Hepatocyte (in vitro differentiated cells): ENCODE measurements at places on chromosomes 2 and 18. TPM values are rescaled to one million over a fixed set of nuclear protein-coding genes. Genes with fewer than 3 reads are reported as not detected.
A peak's percentile ranks its signal among the peaks of the same experiment; 100 is the strongest.

GRCh38 chr18:501406-501714, 859 bp upstream of the COLEC12 start:
- H3K27me3 ChIP-seq = peaks cover 34% of the 10 kb centered on the region
- H3K4me3 ChIP-seq = no peak overlapping the region
- H3K27ac ChIP-seq = no peak overlapping the region
- H3K36me3 ChIP-seq = no peaks in the 10 kb centered on the region
- no peak for DNase-seq
- peaks cover 8% of the 10 kb centered on the region for H3K4me1 ChIP-seq

DNA sequence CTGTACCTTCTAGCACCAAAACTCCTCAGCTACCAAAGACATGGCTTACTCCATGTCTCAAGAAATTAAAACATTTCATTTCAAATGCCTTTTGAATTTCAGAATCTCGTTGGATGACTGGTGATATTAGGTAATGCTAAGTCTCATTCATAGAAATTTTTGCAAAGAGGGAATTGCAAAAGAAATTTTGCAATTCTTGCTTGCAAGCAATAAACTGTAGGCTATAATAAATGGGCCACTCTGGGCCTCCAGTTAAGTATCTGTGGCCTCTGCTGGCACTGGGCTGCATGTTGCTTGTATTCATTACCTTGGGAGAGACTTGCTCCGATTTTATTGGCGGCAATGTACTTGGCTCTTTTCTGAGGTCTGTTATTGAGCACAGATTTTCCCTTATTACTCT, 2.8 kb upstream of the LCLAT1 start:
- no peak overlapping the region for H3K4me3 ChIP-seq
- no peak overlapping the region for H3K27ac ChIP-seq
- H3K27me3 ChIP-seq = no peaks in the 10 kb centered on the region
- DNase-seq = no peak

- no peak for DNase-seq
- H3K27ac ChIP-seq = no peak overlapping the region
- no peak overlapping the region for H3K4me3 ChIP-seq
Measured at GRCh38 chr2:237055386-237056100, 30.1 kb upstream of the COPS8 start.

The ACKR3 gene
- 58.9 and 61.4 TPM in 2 replicates for polyA plus RNA-seq

- H3K36me3 ChIP-seq = no peaks in the 10 kb centered on the region
- no peak overlapping the region for H3K27ac ChIP-seq
- H3K4me3 ChIP-seq = no peak overlapping the region
- DNase-seq = no peak
- H3K27me3 ChIP-seq = no peaks in the 10 kb centered on the region
- no peaks in the 10 kb centered on the region for H3K4me1 ChIP-seq
Measured at GRCh38 chr2:55478610-55479304, 40.8 kb upstream of the CFAP36 start.

DNA sequence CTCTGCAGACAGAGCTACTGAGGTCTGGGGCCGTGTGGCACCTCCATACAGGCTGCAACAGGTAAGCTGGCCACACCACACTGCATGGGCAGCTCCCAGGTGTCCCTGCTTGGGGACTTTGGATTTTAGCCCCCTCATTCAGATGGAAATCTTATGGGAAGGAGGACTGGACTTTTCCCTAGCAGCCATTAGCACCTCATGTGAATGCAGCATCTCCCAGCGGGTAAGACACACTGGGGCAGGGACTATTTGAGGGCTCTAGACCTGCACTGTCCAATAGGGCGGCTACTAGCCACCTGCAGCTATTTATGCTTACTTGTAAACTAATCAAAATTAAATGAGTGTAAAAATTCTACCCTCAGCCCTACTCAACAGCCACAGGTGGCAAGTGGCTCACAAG, 34.2 kb upstream of the GLI2 start:
- no peak overlapping the region for H3K27ac ChIP-seq
- DNase-seq = no peak
- H3K27me3 ChIP-seq = peaks cover 1% of the 10 kb centered on the region
- no peak overlapping the region for H3K4me3 ChIP-seq
- no peaks in the 10 kb centered on the region for H3K4me1 ChIP-seq

The SPDYA gene
- polyA plus RNA-seq = 1.3 and 2.1 TPM in 2 replicates

- H3K27me3 ChIP-seq = no peaks in the 10 kb centered on the region
- no peak overlapping the region for H3K27ac ChIP-seq
- no peaks in the 10 kb centered on the region for H3K36me3 ChIP-seq
- peaks cover 51% of the 10 kb centered on the region for H3K4me1 ChIP-seq
- DNase-seq = no peak
Measured at GRCh38 chr2:85251070-85251616, 76.6 kb downstream of the TGOLN2 start.

DNA sequence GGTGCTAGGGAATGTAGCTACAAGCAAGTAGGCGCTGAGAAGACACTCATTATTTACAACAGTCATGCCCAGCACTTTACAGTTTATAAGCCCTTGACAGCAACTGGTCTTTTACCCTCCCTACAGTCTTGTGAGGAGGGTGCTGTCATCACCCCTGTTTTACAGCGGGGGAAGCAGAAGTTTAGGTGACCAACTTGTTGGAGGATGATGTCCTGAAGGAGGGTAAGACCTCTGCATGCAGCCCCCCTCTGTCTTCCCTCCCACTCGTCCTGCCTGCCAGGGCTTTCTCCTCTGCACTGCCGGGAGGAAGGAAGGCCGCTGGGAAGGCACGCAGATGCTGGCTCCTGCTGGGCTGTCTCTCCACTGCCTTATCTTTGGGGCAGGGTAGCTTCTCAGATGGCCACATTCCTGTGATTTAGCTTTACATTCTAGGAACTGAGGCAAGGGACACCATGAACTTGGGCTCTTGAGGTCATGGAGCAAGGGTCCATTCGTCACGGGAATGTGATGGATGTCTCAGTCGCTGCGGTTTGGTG, 972 bp downstream of the IL1R1 start:
- H3K27ac ChIP-seq = peak overlapping the region; percentile 98
- H3K27me3 ChIP-seq = no peaks in the 10 kb centered on the region
- H3K36me3 ChIP-seq = no peaks in the 10 kb centered on the region
- H3K4me3 ChIP-seq = peak overlapping the region; percentile 56
- peaks cover 17% of the 10 kb centered on the region for H3K4me1 ChIP-seq

- DNase-seq = no peak
- no peak overlapping the region for H3K27ac ChIP-seq
- no peak overlapping the region for H3K4me3 ChIP-seq
- H3K4me1 ChIP-seq = no peaks in the 10 kb centered on the region
Measured at GRCh38 chr2:9440058-9440727, 16.7 kb downstream of the CPSF3 start.
